ENCODE measurements at places on chromosomes 3 and 15. TPM values are rescaled to one million over a fixed set of nuclear protein-coding genes. Genes with fewer than 3 reads are reported as not detected.

Gene GOLGA8S
- total RNA-seq: 0.21 TPM

DNA sequence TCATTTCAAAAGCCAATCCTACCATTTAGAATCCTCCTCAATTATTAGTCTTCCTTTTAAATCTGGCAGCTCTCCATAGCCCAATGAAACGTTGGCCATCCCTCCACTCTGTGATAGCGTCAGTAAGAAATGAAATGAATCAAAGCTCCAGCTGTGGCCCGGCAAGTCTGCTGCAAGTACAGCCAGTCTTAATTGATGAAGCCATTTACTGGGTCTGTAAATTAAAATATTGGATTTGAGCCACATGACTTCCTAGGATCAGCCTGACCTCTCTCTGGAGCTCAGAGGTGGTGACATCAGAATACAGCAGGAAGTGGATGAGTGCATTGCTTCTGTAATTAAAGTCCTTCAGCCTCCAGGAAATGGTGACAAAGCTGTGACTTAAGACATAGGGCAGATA lies 347.0 kb upstream of the LMCD1 start:
- no peak for DNase-seq

GRCh38 chr15:50810128-50810527 lies 44.6 kb upstream of the SPPL2A start:
- DNase-seq: no peak

DNA sequence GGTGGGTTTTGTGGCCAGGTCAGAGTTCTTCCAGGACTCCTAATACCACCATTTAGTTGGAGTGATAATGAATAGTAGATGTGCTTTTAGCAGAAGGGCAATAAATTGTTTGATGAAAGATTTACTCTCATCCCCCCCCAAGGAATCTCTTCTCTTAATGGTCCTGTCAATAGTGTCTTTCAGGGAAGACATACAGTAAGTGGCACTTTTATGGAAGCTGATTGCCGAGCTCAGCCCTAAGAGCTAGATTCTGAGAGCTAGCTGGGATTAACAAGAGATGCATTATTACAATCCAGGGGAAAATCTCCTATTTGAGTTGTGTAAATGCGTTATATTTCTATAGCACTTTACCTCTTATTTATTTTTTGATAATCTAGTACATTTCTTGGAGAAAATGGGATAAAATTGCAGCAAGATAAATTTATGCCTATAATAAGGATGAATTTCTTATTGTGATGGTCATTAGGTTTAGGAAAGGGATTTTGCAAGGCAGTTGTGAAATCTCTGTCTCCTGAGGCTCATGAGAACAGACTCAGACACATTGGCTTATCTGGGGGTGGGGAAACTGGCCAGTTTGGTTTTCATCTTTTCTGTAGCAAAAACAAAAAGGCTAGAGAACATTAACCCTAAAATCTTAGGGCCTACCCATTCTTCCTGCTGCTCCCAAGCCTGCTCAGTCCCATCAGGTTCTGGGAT lies 41.6 kb upstream of the CLSTN2 start:
- no peak for DNase-seq

- DNase-seq: no peak
These were observed 59.2 kb downstream of the EPHB1 start for GRCh38 chr3:134854254-134854653.

Gene STT3B
- 220 TPM for total RNA-seq

Gene ANKRD63
- total RNA-seq: not detected

Gene SCAMP5
- total RNA-seq: 6.9 TPM

Gene SI
- total RNA-seq: not detected

DNA sequence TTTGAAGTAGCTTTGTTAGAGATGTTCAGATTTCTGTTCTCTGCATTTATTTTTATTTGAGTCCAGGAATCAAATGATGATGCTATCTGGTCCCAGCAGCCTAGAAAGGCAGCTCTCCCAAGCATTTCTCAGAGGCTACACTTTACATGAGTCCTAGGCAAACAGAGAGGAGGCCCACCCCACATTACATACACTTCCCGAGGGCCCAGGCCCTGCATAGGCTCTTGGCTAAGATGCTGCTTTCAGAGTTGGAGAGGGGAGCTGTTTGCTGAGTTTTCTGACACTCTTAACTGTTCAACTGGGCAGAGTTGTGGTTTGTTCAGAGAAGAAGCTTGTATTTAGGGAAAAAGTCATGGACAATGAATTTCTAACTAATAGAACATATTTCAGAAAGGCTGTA lies 117.9 kb upstream of the RGMA start:
- no peak for DNase-seq

- peak; percentile 97 for DNase-seq
These were observed 1.6 kb upstream of the TLE3 start for GRCh38 chr15:70099167-70099966.

GRCh38 chr15:40279437-40280141 lies 3.3 kb downstream of the ANKRD63 start:
- no peak for DNase-seq

Measured in urinary bladder (tissue), 4 donors.